Left lung (tissue), 14 donors: ENCODE measurements at places on chromosomes 2 and 18. TPM values are rescaled to one million over a fixed set of nuclear protein-coding genes. Genes with fewer than 3 reads are reported as not detected.

The L3MBTL4 gene
- polyA plus RNA-seq: 5.9 TPM

The ANKAR gene
- 22.8 TPM for polyA plus RNA-seq

The MSH6 gene
- polyA plus RNA-seq: 90.1 TPM

The CYP26B1 gene
- 4.0 TPM for polyA plus RNA-seq

The RAMP1 gene
- polyA plus RNA-seq: 6.8 TPM

The AFTPH gene
- polyA plus RNA-seq: 54.6 TPM

The ASB18 gene
- polyA plus RNA-seq: not detected

The LBX2 gene
- 0.35 TPM for polyA plus RNA-seq

The DCDC2C gene
- polyA plus RNA-seq: not detected

The CXCR1 gene
- polyA plus RNA-seq: not detected

The CDH2 gene
- 8.4 TPM for polyA plus RNA-seq

The FAM228A gene
- 2.3 TPM for polyA plus RNA-seq

The KCNS3 gene
- polyA plus RNA-seq: 32.5 TPM

The GPR39 gene
- 6.4 TPM for polyA plus RNA-seq

The ZSWIM2 gene
- polyA plus RNA-seq: not detected

The DNAH6 gene
- polyA plus RNA-seq: 2.4 TPM

The DPP10 gene
- 8.2 TPM for polyA plus RNA-seq

The MERTK gene
- 20.6 TPM for polyA plus RNA-seq

The PSD4 gene
- 20.3 TPM for polyA plus RNA-seq

The CACNB4 gene
- polyA plus RNA-seq: 6.0 TPM

The KATNAL2 gene
- polyA plus RNA-seq: 8.8 TPM

The RESP18 gene
- polyA plus RNA-seq: not detected

The SOWAHC gene
- polyA plus RNA-seq: 11.5 TPM

The AMER3 gene
- not detected for polyA plus RNA-seq

The WDR43 gene
- polyA plus RNA-seq: 45.9 TPM

The PSMA8 gene
- 0.13 TPM for polyA plus RNA-seq

The SLC16A14 gene
- 10.8 TPM for polyA plus RNA-seq

The VWA3B gene
- polyA plus RNA-seq: 4.6 TPM

The HOXD3 gene
- 0.15 TPM for polyA plus RNA-seq

The ACVR1C gene
- 0.29 TPM for polyA plus RNA-seq
